Uterine smooth muscle cell (primary cell): ENCODE measurements at places on chromosomes 3 and 15. TPM values are rescaled to one million over a fixed set of nuclear protein-coding genes. Genes with fewer than 3 reads are reported as not detected.

Gene MESP2
- 0.55 and 0.75 TPM in 2 replicates for total RNA-seq

Gene POPDC2
- 0.50 and 6.3 TPM in 2 replicates for total RNA-seq

Gene P2RY1
- 0.75 and 1.1 TPM in 2 replicates for total RNA-seq

Gene TMEM108
- under 0.01 and 0.12 TPM in 2 replicates for total RNA-seq

Gene TGM4
- total RNA-seq: not detected in 2 replicates

Gene ACTC1
- not detected in 2 replicates for total RNA-seq

Gene GOLIM4
- total RNA-seq: 76.7 and 83.9 TPM in 2 replicates

Gene XIRP1
- total RNA-seq: not detected in 2 replicates

Gene UMPS
- total RNA-seq: 27.9 and 46.3 TPM in 2 replicates

Gene BCL2A1
- total RNA-seq: 4.9 and 27.1 TPM in 2 replicates

Gene SERINC4
- total RNA-seq: 0.11 TPM in 1 of 2 replicates, not detected in the other

Gene CLDND1
- 117 and 120 TPM in 2 replicates for total RNA-seq

Gene ALDH1A2
- total RNA-seq: 10.9 and 14.5 TPM in 2 replicates

Gene KBTBD12
- not detected in 2 replicates for total RNA-seq

Gene CDHR4
- total RNA-seq: 0.12 TPM in 1 of 2 replicates, not detected in the other

Gene OIP5
- total RNA-seq: 3.2 and 12.1 TPM in 2 replicates

Gene CHRD
- total RNA-seq: 7.4 and 9.3 TPM in 2 replicates

Gene C3orf85
- not detected in 2 replicates for total RNA-seq

Gene BSN
- total RNA-seq: under 0.01 and 0.12 TPM in 2 replicates

Gene GP5
- under 0.01 TPM in 1 of 2 replicates, not detected in the other for total RNA-seq

Gene ASB14
- under 0.01 TPM in 1 of 2 replicates, not detected in the other for total RNA-seq

Gene SLITRK3
- under 0.01 and 0.11 TPM in 2 replicates for total RNA-seq

Gene PRR20G
- total RNA-seq: not detected in 2 replicates

Gene MASP1
- total RNA-seq: 56.8 and 123 TPM in 2 replicates

Gene P2RY13
- total RNA-seq: not detected in 2 replicates

Gene DAG1
- total RNA-seq: 40.0 and 49.7 TPM in 2 replicates

Gene ESYT3
- 4.5 and 6.5 TPM in 2 replicates for total RNA-seq

Gene PLA2G4D
- not detected in 2 replicates for total RNA-seq

Gene HYPK
- total RNA-seq: 12.9 and 13.0 TPM in 2 replicates

Gene CNTN3
- 4.2 and 5.0 TPM in 2 replicates for total RNA-seq

Gene PLSCR2
- not detected in 2 replicates for total RNA-seq

Gene GPR176
- 135 and 142 TPM in 2 replicates for total RNA-seq

Gene SLC30A4
- 7.1 and 11.9 TPM in 2 replicates for total RNA-seq

Gene GRK7
- total RNA-seq: under 0.01 TPM in 1 of 2 replicates, not detected in the other

Gene SLC22A14
- total RNA-seq: under 0.01 TPM in 1 of 2 replicates, not detected in the other

Gene ZMYND10
- 1.2 and 2.3 TPM in 2 replicates for total RNA-seq

Gene IL12A
- 3.4 and 4.1 TPM in 2 replicates for total RNA-seq

Gene FBXO22
- total RNA-seq: 53.1 and 67.6 TPM in 2 replicates

Gene CATSPER2
- total RNA-seq: 2.1 and 2.9 TPM in 2 replicates

Gene ITGA11
- total RNA-seq: 2.8 and 13.0 TPM in 2 replicates

Gene WNT7A
- not detected in 2 replicates for total RNA-seq

Gene TRIP4
- total RNA-seq: 11.6 and 14.5 TPM in 2 replicates

Gene PLSCR5
- total RNA-seq: not detected in 2 replicates

Gene GOLGA8J
- total RNA-seq: under 0.01 and 0.11 TPM in 2 replicates

Gene ANKDD1A
- total RNA-seq: 3.1 and 3.5 TPM in 2 replicates

Gene OR5H14
- total RNA-seq: not detected in 2 replicates
